ENCODE measurements at places on chromosomes 7 and 10.
A peak's percentile ranks its signal among the peaks of the same experiment; 100 is the strongest.

- no peak for DNase-seq
Measured at GRCh38 chr7:2029936-2030335, 202.8 kb downstream of the MAD1L1 start.

- no peak for DNase-seq
Measured at GRCh38 chr7:40733114-40733513, 598.3 kb downstream of the SUGCT start.

DNA sequence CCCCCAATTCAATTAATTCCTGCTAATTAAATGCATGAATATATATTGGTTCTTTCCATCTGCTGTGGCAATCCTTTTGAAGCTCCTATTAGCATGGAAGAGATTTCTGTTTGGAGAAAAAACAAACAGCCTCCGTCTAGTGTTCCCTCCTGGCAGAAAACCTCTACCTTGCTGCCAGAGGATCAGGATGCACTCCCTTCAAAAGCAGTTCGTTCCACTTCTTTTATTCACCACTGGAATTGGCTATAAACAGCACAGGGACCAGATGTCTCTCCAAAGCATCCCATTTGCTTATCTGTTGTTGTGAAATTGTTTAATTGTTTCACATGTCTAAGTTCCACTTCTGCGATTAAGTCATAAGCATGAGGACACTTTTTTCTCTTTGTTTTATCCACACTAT is 77.8 kb upstream of the PTN start:
- DNase-seq: no peak

DNA sequence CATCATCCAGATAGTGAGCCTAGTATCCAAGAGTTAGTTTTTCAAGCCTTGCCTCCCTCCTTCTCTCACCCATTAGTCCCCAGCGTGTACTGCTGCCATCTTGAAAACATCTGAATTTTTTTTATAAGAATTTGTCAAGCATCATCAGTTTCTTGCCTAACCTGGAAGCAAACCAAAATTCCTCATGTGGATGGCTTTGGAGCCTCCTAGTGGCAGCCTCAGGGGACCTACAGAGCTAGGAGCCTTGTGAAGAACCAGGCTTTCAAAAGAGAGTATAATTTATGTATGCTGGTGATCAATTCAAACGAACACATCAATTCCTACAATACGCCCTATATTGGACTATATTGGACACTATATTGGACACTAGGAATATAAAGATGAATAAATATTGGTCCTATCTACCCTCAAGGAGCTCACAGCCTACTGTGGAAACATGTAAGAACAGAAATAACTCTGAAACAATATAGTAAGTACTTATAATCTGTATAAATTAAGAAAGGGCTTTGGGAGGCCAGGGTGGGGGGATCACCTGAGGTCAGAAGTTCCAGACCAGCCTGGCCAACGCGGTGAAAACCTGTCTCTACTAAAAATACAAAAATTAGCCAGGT is 63.4 kb downstream of the HPSE2 start:
- DNase-seq: no peak

DNA sequence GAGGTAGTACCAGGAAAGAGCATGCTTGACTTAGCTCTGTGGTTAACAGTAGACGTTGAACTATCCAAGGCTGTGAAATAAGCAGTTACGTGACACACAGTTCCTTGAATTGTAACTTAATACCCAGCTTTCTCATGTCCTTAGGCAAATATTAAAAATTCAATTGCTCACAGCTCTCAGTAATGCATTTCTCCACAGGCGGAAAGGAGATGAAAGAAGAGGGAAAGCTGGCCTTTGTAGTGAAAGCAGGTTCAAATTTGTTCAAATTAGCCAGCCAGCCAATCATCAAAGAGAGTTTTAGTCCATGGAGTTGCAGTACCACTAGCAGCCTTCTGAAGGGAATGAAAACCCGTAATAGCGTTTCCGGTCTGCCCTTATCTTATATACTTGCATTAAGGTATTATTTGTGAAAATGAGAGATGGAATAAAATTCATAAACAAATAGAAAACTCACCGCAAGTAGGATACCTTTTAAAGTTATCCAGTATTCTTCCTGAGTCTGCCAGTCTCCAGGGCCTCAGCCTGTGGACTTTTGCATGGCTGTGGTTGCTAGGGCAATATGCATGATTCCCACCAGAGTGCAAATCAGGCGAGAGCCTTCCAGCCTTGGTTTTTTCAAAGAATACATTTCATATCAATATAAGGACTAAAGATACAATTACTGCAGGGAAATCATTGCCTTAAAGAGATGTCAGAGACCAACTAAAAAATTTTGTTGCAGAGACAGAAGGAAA is 795.5 kb downstream of the TNS3 start:
- DNase-seq: no peak

DNA sequence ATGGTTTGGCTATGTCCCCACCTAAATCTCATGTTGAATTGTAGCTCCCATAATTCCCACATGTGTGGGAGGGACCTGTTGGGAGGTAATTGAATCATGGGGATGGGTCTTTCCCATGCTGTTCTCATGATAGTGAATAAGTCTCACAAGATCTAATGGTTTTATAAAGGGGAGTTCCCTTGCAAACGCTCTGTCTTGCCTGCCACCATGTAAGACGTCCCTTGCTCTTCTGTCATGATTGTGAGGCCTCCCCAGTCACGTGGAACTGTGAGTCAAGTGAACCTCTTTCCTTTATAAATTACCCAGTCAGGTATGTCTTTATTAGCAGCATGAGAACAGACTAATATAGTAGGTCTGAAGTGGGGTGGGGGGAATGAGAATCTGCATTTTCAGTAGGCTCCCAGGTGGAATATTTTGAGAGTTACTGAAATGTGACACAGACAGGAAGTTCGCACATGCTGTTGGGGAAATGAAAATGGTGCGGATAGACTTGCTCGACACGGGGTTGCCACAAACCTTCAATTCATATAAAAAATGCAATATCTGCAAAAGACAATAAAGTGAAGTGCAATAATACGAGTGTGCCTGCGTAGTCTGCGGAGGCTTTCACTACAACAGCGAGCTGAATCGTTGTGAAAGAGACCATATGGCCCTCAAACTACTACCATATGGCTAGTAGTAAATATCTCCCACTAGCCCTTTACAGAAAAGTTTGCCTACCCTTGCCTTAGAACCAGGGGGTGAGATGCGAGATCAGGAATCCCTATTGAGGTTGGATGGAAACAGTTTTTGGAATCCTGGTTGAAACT is 166.1 kb downstream of the GRK5 start:
- no peak for DNase-seq

GRCh38 chr10:52082307-52082706 is 231.8 kb upstream of the DKK1 start:
- DNase-seq: no peak

GRCh38 chr7:100429637-100430492 is at the start of gene MEPCE:
Gene MEPCE, plus strand, starts transcription at chr7:100429831. Its CDS starts 188 bp downstream, at chr7:100430019.
- peak; percentile 96 for DNase-seq

DNA sequence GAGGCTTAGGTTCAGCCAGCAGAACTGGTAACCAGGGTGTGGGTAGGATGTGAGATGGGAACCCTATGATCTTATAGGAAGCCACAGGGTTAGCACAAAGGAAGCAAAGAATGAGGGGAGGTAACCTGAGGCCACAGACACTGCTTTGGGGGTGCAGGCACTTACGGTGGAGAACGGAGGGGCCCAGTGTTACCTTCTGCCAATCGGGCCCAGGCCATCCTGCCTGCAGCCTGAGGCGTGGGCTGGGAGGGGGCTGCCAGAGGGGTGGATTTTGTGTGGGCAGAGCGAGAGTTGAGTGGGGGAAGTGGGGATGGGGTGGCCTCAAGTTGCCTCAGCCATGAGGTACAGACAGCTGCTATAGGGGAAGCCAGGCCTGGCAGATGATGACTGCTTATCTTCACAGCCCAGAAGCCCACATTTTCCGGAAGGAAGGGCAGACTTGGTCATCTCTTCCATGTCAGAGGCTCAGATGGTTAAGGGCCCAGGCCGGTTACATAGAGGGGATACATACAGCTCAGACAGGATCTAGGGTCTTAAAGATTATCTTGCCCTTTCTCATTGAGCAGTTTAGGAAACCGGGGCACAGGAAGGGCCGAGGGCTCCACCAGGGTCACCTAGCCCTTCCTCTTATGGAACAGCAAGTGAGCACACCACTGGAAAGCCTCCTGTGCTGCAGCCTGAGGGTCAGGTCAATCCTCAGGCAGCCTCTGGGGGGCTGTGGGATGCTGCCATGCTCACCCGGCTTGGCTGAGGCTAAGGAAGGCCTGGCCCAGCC is 24.4 kb upstream of the VSIR start:
- DNase-seq: no peak

DNA sequence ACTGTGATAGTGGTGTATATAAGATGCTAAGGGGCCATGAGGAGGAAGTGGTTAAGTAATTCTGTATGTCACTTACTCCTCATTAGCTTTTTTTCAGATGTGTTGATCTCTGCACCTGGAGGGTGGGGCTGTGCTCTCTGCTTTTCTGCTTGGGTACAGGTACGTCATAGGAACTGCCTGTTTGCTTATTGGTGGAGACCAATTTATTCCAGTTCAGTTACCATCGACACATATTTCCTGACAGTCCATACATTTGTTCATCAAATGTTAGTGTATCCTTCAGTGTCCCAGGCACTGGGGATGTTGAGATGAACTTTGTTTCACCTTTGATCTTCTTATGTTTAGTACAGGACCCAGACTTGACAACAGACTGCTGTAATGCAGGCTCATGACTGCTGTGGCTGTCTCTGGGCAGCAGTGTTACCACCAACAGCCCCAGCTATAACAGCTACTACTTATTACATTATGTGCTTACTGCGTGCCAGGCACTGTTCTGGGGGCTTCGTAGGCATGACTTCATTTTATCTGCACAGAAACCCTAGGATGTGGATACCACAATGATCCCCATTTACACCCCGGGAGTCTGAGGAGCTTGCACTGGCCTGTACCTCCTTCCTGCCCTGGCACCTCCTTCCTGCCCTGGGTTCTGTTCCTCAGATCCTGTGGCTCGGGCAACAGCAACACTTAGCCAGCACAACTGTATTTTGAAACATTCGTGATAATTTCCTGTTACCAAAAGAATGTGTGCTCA is 87.4 kb downstream of the BUB3 start:
- peak; percentile 19 for DNase-seq

DNA sequence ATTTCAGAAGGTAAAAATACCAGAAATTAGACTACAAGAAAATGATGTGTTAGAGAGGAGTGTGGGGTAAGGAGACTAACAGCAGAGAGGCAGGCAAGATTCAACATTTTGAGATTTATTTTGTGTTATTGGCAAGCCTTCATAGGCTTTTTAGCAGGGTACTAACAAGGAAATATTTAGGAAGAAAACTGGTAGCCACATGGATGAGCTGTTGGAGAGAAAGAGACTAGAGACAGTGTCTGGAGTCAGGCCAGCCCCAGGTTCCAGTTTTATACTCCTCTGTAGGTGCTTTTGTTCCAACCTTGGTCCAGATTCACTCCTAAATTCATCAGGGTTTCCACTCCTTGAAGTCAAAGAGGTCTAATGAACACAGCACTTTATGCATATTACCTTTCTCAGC is 41.1 kb downstream of the GPRIN2 start:
- DNase-seq: no peak

Data from activated CD4-positive, alpha-beta T cell treated with anti-CD3 and anti-CD28 coated beads for 1 hour (primary cell).